ENCODE measurements at places on chromosomes 16 and 17.

DNA sequence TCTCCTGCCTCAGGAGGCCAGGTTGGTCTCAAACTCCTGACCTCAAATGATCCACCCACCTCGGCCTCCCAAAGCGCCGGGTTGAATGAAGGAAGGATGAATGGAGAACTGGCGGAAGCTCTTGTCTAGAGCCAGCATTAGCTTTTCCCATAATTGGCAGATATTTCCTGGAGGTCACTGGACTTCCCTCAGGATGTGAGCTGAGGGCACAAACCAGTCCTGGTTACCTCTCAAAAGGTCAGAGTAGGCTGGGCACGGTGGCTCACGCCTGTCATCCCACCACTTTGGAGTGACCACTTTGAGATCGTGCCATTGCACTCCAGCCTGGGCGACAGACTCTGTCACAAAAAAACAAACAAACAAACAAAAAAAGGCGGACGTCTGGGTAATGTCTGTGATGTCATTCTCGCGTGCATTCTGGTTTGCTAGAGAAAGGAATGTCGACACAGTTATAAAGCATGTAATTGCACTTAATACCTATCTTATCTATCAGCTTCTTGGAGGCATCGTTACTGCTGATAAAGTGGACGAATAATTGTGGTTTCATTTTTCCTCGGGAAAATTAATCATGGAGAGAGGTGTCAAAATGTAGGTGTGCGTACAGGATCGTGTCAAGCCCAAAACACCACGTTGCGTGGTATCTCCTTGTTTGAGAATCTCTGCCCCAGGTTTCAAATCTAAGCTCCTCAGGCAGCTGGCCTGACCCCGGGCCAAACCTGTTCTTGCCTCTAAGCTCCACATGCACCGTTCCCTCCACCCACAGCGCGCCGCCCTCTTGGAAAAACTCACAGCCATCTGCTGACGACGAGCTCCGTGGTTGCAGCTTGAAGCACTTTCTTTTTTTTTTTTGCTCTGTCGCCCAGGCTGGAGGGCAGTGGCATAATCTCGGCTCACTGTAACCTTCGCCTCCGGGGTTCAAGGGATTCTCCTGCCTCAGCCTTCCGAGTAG lies 6.4 kb upstream of the CRK start:
- DNase-seq = no peak

GRCh38 chr17:30505868-30506417 lies 28.7 kb downstream of the GOSR1 start:
- no peak for DNase-seq

DNA sequence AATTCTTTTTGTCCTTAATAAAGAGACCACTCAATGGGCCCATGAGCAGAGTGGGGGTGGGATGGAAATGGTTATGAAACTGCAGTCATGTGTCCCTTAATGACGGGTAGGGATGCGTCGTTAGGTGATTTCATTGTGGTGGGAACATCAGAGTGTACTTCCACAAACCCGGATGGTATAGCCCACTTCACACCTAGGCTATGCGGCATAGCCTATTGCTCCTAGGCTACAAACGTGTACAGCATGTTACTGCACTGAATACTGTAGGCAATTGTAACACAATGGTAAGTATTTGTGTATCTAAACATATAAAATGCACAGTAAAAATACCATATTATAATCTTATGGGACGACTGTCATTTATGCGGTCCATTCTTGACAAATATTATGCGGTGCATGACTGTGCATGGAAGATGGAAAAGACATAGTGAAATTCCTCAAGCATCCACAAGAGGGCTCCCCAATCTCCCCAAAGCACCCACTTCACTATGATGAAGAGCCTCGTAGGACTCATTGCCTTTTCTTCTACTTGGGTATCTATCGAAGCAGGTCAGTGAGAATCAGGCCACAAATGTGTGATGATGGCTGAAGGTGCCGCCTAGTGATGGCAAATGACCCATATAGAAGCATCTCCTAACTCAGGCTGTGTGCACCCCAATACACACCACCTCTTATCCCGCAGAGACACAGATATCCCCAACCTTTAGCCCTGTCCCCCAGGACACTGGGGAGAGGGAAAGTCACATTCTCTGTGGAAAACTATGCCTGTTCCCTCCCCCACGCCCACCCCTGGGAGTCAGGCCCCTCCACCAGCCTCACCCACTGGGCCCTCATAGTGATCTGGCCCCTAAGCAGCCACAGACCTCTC lies 43.5 kb downstream of the TBX21 start:
- DNase-seq = no peak

- DNase-seq = no peak
These were observed 3.8 kb downstream of the SLC12A4 start for GRCh38 chr16:67964477-67965131.
